GM23338 (cell line): ENCODE measurements at places on chromosomes 1 and 21. TPM values are rescaled to one million over a fixed set of nuclear protein-coding genes. Genes with fewer than 3 reads are reported as not detected.

Gene OR2M3
- total RNA-seq = not detected in 2 replicates

- peaks cover 21% of the 10 kb centered on the region for H3K36me3 ChIP-seq
- H3K4me3 ChIP-seq = peak overlapping the region; percentile 94
- H3K4me1 ChIP-seq = peaks cover 60% of the 10 kb centered on the region
- H3K27me3 ChIP-seq = no peaks in the 10 kb centered on the region
These were observed 3.2 kb downstream of the ATP1B1 start for GRCh38 chr1:169109561-169110134.

GRCh38 chr1:171800851-171801250 lies 19.4 kb downstream of the METTL13 start:
- H3K4me3 ChIP-seq = no peak overlapping the region
- no peak overlapping the region for H3K27ac ChIP-seq
- H3K27me3 ChIP-seq = no peaks in the 10 kb centered on the region
- H3K4me1 ChIP-seq = peaks cover 18% of the 10 kb centered on the region
- peaks cover 4% of the 10 kb centered on the region; the same call in 1 of the 2 replicates for H3K36me3 ChIP-seq

GRCh38 chr1:43530483-43531106 lies at the start of gene PTPRF:
TSS of gene PTPRF (plus strand) at chr1:43530883. CDS start at chr1:43545076, 14,193 bp downstream.
- peak within 1 kb of the TSS; percentile 94 for H3K4me3 ChIP-seq
- no peaks in the 10 kb centered on the region for H3K36me3 ChIP-seq
- peak; percentile 81 for DNase-seq
- peaks cover 44% of the 10 kb centered on the region for H3K4me1 ChIP-seq
- peak within 1 kb of the TSS; percentile 76; the same call in 1 of the 2 replicates for H3K27ac ChIP-seq

DNA sequence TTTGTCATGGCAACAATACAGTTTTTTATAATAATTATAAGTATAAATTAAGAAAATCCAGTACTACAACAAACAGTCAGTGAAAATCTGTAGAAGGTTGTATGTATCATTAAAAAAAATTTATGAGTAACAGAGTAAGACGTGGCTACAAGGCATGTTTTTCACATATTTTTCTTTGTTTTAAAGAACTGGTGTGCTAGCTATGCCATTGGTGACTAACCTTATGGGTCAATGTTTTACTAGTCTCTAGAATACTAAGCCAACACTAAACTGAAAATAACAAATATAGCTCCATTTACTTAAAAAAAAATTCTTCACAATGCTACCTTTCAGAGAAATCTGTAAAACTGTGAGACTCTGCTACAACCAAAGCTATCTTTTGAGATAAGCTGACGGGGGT lies 261.5 kb downstream of the ADGRL2 start:
- H3K4me1 ChIP-seq = no peaks in the 10 kb centered on the region
- H3K36me3 ChIP-seq = no peaks in the 10 kb centered on the region
- no peaks in the 10 kb centered on the region for H3K27me3 ChIP-seq

GRCh38 chr1:12434174-12434573 lies 183.8 kb downstream of the DHRS3 start:
- no peak overlapping the region for H3K27ac ChIP-seq
- no peaks in the 10 kb centered on the region for H3K36me3 ChIP-seq
- no peaks in the 10 kb centered on the region for H3K27me3 ChIP-seq
- no peak for DNase-seq
- H3K4me3 ChIP-seq = no peak overlapping the region

Gene AGRN
- total RNA-seq = 144 and 185 TPM in 2 replicates

DNA sequence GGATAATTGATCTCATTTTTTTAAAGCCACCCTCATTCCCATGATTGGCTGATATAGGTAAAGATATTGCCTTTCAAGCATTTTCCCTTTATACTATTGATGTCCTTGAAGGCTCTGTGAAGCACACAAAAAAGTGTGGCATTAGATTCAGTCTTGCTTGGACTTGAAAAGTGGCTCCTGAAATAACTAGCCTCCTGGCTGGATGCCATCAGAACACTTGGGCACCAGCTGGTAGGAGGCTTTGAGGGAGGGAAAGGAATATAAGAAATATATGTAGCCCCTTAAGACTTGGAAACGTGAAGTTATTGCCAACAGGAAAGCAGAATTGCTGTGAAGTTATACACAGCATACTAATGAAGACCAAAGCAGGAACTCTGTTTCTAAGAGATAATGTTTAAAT lies 14.1 kb downstream of the MTR start:
- no peak overlapping the region for H3K27ac ChIP-seq
- H3K4me3 ChIP-seq = no peak overlapping the region
- H3K36me3 ChIP-seq = peaks cover 7% of the 10 kb centered on the region; the same call in 1 of the 2 replicates
- no peaks in the 10 kb centered on the region for H3K27me3 ChIP-seq

Gene MIXL1
- 0.97 and 2.6 TPM in 2 replicates for total RNA-seq

Gene EFNA1
- 2.1 and 5.1 TPM in 2 replicates for total RNA-seq

DNA sequence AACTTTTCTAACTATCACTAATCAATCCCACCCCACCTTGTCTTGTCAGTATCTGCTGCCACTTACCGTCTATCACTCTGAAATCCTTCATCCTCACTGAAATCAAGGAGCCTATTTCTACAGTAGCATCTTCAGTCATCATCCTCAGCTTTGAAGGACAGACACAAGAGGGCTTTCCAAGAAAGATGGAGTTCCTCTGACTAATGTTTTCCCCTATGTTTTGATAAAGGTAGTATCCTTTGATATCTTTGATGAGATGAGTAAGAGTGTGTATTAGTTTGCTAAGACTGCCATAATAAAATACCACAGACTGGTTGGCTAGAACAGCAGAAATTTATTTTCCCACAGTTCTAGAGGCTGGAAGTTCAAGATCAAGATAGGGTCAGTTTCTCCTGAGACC lies 101.8 kb upstream of the VAV3 start:
- no peak overlapping the region for H3K27ac ChIP-seq
- no peak for DNase-seq
- H3K4me1 ChIP-seq = no peaks in the 10 kb centered on the region

DNA sequence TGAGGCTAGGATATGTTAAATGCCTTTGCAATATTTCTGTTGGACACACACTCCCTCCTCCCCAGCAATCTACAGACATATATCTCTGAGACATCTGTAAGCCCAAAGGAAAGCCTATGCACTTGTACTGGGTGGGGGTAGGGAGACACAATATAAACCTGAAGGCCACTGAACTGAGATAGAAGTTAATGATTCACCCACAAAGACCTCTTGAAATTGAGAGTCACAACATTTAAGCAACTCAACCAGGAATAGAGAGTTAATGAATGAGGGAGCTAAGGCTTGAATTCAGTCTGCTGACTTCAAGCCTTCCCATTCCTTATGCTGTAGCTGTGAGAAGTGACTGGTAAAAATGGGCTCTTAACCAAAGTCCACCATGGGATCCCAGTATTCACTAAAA lies 5.0 kb downstream of the OR10J1 start:
- no peak overlapping the region for H3K27ac ChIP-seq
- DNase-seq = no peak
- no peaks in the 10 kb centered on the region for H3K4me1 ChIP-seq

GRCh38 chr21:38838598-38839327 lies 33.0 kb downstream of the ETS2 start:
- no peak overlapping the region for H3K4me3 ChIP-seq
- H3K27ac ChIP-seq = no peak overlapping the region
- no peaks in the 10 kb centered on the region for H3K27me3 ChIP-seq
- no peaks in the 10 kb centered on the region for H3K4me1 ChIP-seq
- DNase-seq = no peak
- H3K36me3 ChIP-seq = no peaks in the 10 kb centered on the region

Gene RUNX3
- total RNA-seq = 0.12 and 0.73 TPM in 2 replicates

- no peaks in the 10 kb centered on the region for H3K27me3 ChIP-seq
- H3K36me3 ChIP-seq = no peaks in the 10 kb centered on the region
- H3K4me3 ChIP-seq = no peak overlapping the region
- H3K27ac ChIP-seq = no peak overlapping the region
These were observed 108.1 kb downstream of the GDAP2 start for GRCh38 chr1:117821382-117821755.

Gene ADGRB2
- 20.9 and 27.8 TPM in 2 replicates for total RNA-seq

GRCh38 chr1:2212532-2213491 lies 15.3 kb upstream of the SKI start:
- peak; percentile 98 for DNase-seq
- peak overlapping the region; percentile 97 for H3K27ac ChIP-seq
- no peaks in the 10 kb centered on the region for H3K36me3 ChIP-seq
- H3K4me1 ChIP-seq = peaks cover 13% of the 10 kb centered on the region

DNA sequence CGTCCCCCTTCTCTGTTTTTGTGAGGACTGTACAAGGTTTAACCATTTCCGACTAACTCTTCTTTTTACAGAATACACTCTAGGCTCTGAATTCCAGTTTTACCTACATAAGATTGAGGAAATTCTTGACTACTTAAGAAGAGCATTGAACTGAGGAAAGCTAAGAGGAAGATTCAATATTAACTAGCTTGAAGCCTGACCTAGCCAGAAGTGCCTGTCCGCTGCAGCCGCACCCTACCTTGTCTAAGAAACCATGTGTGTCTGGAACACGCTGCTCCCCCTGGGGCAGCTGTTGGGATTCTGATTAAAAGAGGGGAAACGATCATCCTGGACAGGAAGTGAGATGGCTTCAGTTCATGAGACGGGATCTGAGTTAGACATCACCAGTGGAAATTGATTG lies 28.9 kb downstream of the CA6 start:
- no peaks in the 10 kb centered on the region for H3K36me3 ChIP-seq
- DNase-seq = no peak
- H3K4me1 ChIP-seq = no peaks in the 10 kb centered on the region

Gene S100A10
- total RNA-seq = 25.6 and 35.9 TPM in 2 replicates

- no peak overlapping the region for H3K4me3 ChIP-seq
- no peaks in the 10 kb centered on the region for H3K4me1 ChIP-seq
- DNase-seq = no peak
These were observed 4.8 kb downstream of the FASLG start for GRCh38 chr1:172663732-172664131.

Gene NBPF1
- 7.5 and 11.8 TPM in 2 replicates for total RNA-seq

- H3K4me3 ChIP-seq = no peak overlapping the region
- H3K27ac ChIP-seq = no peak overlapping the region
- no peaks in the 10 kb centered on the region; the same call in 1 of the 2 replicates for H3K4me1 ChIP-seq
- no peaks in the 10 kb centered on the region for H3K27me3 ChIP-seq
- DNase-seq = no peak
- no peaks in the 10 kb centered on the region for H3K36me3 ChIP-seq
These were observed 10.1 kb downstream of the ZBTB8B start for GRCh38 chr1:32474954-32475353.

DNA sequence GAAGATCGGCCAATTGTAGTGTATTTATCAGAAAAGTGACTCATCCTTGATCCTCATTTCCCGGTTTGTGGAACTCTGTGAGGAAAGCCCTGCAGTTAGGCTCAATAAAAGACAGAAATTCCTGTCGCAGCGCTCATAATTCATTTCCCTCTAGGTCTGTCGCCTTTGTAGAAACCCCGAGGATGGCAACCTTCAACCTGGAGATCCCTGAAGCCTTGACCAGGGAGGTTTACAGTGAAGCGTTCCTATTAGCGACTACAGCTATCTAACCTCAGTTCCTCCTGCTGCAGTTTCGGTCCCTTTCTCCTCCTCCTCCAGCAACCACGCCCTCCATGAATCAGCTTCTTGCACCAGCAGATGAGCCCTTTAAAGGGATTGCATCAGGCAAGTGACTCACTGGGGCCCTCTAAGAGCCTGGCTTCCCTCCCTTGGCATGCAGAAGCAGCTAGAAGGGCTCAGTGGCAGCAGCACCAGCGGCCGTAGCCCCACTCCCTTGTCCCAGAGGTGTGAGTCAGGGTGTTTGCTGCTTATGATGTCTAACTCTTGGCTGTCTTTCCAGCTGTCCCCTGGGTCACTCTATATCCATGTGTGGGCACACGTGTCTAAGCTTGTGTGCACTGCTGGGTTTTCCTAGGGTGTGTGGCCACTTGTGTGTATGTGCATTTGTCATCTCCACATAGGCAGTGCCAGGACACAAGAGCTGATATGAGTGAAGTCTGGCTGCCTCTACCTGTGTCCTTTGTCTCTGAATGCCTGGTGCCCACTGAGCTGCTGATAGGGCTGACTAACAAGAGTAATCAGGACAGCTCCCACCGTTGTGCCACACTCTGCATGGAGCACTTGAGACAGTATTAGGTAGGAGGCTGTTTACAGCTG lies 779 bp upstream of the STK40 start:
- H3K4me1 ChIP-seq = peaks cover 16% of the 10 kb centered on the region
- H3K27me3 ChIP-seq = no peaks in the 10 kb centered on the region
- H3K27ac ChIP-seq = peak overlapping the region; percentile 98
- H3K36me3 ChIP-seq = no peaks in the 10 kb centered on the region
- peak; percentile 97 for DNase-seq
- H3K4me3 ChIP-seq = peak overlapping the region; percentile 58

Gene AUNIP
- 20.9 and 24.1 TPM in 2 replicates for total RNA-seq

DNA sequence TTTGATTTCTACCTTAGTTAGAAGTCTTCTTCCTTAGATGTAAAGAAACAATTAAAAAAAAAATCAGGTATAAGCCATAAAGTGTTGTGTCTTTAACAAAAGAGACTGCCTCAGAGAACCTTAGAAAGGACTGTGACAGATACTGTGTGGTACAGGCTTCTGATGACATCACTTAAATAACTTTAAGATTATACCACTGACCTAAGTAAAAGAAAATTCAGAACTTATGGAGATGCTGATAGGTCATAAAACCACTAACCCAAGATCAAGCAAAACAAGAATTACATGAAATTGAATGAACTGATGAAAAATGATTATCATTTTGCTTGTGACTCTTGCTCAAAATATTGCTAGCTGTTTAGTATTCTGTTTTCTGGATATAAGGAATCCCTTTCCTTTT lies 220.8 kb downstream of the NRIP1 start:
- peaks cover 6% of the 10 kb centered on the region for H3K36me3 ChIP-seq
- H3K27ac ChIP-seq = no peak overlapping the region
- no peaks in the 10 kb centered on the region for H3K27me3 ChIP-seq
- no peak for DNase-seq

Gene NEXN
- total RNA-seq = 2.6 and 3.8 TPM in 2 replicates

Gene PEX14
- total RNA-seq = 14.0 and 19.6 TPM in 2 replicates

GRCh38 chr1:6935361-6935883 lies 150.2 kb downstream of the CAMTA1 start:
- H3K4me3 ChIP-seq = no peak overlapping the region
- H3K36me3 ChIP-seq = no peaks in the 10 kb centered on the region
- H3K27me3 ChIP-seq = no peaks in the 10 kb centered on the region
- H3K4me1 ChIP-seq = no peaks in the 10 kb centered on the region
- DNase-seq = no peak
- H3K27ac ChIP-seq = no peak overlapping the region

GRCh38 chr1:180672105-180672504 lies 40.3 kb downstream of the XPR1 start:
- no peak overlapping the region for H3K27ac ChIP-seq
- H3K27me3 ChIP-seq = no peaks in the 10 kb centered on the region
- no peak overlapping the region for H3K4me3 ChIP-seq
- H3K36me3 ChIP-seq = no peaks in the 10 kb centered on the region
- H3K4me1 ChIP-seq = peaks cover 14% of the 10 kb centered on the region

DNA sequence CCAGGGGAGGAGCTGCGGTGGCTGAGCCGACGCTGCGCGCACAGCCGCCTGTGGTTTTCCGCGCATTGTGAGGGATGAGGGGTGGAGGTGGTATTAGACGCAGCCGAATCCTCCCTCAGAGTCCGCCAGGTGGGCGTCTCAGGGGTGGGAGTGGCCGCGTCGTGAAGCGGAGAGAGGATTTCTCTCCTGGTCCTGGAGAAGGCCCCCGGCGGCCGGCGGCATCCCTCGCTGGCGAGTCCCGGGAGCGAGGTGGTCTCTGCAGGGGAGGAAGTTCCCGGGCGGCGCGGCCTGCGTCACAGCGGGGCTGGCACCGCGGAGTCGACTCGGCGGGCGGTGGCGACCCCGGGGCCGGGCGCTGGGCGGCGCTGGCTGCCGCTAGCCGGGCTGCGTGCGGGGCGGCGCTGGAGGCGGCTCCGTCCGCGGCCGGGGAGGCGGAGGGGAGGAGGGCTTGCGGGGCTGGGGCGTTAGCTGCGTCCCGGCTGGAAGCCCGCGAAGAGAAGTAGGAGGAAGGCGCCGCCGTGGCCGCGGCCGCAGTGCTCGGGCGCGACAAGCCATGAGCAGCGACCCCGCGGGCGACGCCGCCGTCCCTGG lies at the start of gene LRRC8C:
Gene LRRC8C, plus strand, starts transcription at position 464 of the 591 bp plus-strand sequence. CDS start 53,354 bp downstream, outside the sequence.
- no peaks in the 10 kb centered on the region for H3K36me3 ChIP-seq
- peaks cover 18% of the 10 kb centered on the region for H3K4me1 ChIP-seq
- H3K27me3 ChIP-seq = peaks cover 46% of the 10 kb centered on the region
- H3K4me3 ChIP-seq = peak within 1 kb of the TSS; percentile 79

Gene URB1
- total RNA-seq = 42.2 and 44.1 TPM in 2 replicates
